ENCODE measurements at places on chromosomes 5 and 9. TPM values are rescaled to one million over a fixed set of nuclear protein-coding genes. Genes with fewer than 3 reads are reported as not detected.
A peak's percentile ranks its signal among the peaks of the same experiment; 100 is the strongest.

The SPINK5 gene
- total RNA-seq = 19.8 TPM

The F2R gene
- 35.8 TPM for total RNA-seq

GRCh38 chr5:169333518-169333917 is 32.6 kb upstream of the SLIT3 start:
- H3K4me1 ChIP-seq = peaks cover 5% of the 10 kb centered on the region
- H3K4me3 ChIP-seq = no peak overlapping the region
- H3K27me3 ChIP-seq = peaks cover 22% of the 10 kb centered on the region
- no peak overlapping the region for H3K27ac ChIP-seq

DNA sequence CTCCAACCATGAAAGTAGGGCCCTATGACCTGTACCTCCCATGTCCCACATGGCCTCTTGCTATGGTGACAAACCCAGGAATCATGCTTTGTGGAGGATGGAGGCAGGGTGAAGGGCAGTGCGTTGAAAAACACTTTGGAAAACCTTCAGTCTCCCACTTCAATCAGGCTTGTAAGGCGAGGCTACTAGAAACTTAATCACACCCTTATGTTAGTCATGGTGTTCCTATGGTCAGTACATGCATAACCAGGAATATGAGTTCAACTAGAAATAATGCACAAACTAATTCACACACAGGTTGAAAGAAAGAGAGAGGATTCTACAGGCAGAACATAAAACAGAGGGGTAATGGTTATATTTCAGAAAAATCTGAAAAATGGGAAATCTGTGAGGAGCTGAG is 601.1 kb downstream of the KCTD16 start:
- no peaks in the 10 kb centered on the region for H3K4me1 ChIP-seq
- DNase-seq = no peak
- H3K27ac ChIP-seq = no peak overlapping the region
- H3K36me3 ChIP-seq = no peaks in the 10 kb centered on the region

DNA sequence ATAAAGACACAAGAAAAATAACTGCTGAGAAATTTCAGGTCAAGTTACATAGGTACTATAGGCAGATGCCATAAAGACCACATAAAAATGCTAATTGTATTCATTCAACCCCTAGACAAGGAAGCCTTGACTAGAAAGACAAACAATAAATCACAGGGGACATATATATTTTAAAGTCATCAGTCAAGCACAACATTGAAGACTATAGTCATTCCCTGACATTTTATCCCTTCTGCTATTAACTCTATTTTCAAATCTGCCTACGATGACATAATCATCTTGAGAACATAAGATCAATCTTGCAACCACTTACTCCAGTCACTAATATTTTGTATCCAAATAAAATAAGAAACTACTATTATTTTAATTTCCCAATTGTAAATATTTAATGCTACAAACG is 38.3 kb downstream of the FAM13B start:
- no peaks in the 10 kb centered on the region for H3K27me3 ChIP-seq
- H3K36me3 ChIP-seq = peaks cover 21% of the 10 kb centered on the region
- H3K4me3 ChIP-seq = no peak overlapping the region
- H3K4me1 ChIP-seq = peaks cover 28% of the 10 kb centered on the region

The PRDM9 gene
- not detected for total RNA-seq

- peaks cover 43% of the 10 kb centered on the region for H3K36me3 ChIP-seq
- H3K27me3 ChIP-seq = no peaks in the 10 kb centered on the region
- H3K27ac ChIP-seq = no peak overlapping the region
- no peak for DNase-seq
Measured at GRCh38 chr5:81980598-81981260, 8.9 kb downstream of the ATG10 start.

- H3K4me1 ChIP-seq = peaks cover 71% of the 10 kb centered on the region
- H3K27ac ChIP-seq = peak overlapping the region; percentile 3
- no peak overlapping the region for H3K4me3 ChIP-seq
- no peaks in the 10 kb centered on the region for H3K27me3 ChIP-seq
- no peaks in the 10 kb centered on the region for H3K36me3 ChIP-seq
Measured at GRCh38 chr5:82859451-82860140, 217.6 kb downstream of the TMEM167A start.

The TAS2R1 gene
- total RNA-seq = not detected

The HTR4 gene
- total RNA-seq = 0.27 TPM

The CCDC69 gene
- 5.5 TPM for total RNA-seq

DNA sequence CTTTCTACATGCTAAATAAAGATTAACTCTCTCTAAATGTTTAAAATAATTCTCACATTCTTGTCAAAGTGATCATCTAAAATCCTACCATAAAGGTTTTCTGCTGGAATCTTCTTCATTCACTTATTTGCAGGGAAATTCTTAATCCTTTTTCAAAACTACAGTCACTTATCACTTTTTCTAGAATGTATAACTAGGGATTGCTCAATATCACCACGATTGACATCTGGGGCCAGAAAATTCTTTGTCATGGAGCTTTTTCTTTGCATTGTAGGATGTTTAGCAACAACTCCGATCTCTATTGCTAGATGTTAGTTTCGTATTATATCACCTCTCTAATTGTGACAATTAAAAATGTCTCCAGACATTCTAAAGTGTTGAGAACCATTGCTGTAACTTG is 344.9 kb upstream of the PIK3R1 start:
- DNase-seq = no peak
- no peaks in the 10 kb centered on the region for H3K27me3 ChIP-seq
- no peaks in the 10 kb centered on the region for H3K36me3 ChIP-seq
- H3K27ac ChIP-seq = no peak overlapping the region
- H3K4me1 ChIP-seq = peaks cover 4% of the 10 kb centered on the region

The FRRS1L gene
- 14.4 TPM for total RNA-seq

DNA sequence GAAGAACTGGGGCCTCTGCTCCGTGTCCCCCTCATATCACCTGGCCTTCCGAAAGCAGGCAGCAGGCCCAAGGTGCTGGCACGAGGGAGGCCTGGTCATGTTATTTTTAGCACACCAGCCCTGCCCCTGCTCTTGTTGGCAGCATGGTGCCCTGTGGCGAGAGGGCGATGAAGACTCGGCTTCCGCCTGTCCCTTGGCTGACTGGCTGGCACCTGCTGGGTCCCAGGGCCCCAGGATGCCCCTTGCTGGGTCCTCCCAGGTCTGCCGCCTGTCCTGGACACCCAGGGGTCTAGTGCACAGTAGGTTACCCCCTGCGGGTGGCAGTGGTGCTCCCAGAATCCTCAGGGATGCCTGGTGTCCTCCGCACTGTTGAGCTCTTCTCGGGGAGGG is 77.0 kb downstream of the RXRA start:
- H3K27me3 ChIP-seq = no peaks in the 10 kb centered on the region
- no peaks in the 10 kb centered on the region for H3K36me3 ChIP-seq
- peaks cover 36% of the 10 kb centered on the region for H3K4me1 ChIP-seq
- H3K4me3 ChIP-seq = no peak overlapping the region
- no peak overlapping the region for H3K27ac ChIP-seq
- no peak for DNase-seq

DNA sequence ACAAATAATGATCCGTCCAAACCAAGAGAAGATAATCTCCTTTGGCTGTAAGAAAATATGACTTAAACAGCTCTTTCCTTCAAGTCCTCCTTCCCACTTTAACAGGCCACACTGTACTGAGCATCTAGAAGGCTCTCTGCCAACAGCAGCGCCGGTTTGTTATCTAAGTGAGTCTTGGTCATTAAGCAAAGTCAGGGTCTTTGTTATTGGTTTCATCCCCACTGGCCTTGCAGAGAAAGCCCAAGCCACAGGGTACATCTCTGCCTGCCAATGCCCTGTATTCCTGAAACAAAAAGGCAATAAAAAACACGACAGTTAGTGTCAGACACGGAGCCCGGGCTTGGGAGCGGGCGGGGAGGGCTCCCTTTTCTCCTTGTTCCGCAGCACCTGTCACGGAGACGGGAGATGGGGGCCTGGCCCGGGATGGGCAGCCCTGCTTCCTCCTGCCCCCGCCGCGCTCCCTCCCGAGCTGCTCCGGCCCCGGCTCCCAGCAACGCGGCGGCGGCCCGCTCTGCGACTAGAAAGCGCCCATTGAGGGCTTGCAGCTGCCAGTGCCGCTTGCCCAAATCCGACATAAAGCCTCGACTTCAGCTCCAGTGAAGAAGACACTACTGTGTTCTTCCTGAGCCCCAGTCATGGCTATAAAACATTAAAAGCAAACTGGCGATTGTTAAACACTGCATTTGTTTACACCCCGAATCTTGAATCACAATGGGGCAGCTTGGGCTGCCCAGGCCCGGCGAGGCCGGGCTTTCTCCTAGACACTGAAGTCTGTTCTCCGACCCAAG is 28.1 kb upstream of the PIK3R1 start:
- no peak overlapping the region for H3K27ac ChIP-seq
- H3K36me3 ChIP-seq = no peaks in the 10 kb centered on the region
- H3K27me3 ChIP-seq = peaks cover 6% of the 10 kb centered on the region
- DNase-seq = peak; percentile 49
- H3K4me3 ChIP-seq = peak overlapping the region; percentile 51

DNA sequence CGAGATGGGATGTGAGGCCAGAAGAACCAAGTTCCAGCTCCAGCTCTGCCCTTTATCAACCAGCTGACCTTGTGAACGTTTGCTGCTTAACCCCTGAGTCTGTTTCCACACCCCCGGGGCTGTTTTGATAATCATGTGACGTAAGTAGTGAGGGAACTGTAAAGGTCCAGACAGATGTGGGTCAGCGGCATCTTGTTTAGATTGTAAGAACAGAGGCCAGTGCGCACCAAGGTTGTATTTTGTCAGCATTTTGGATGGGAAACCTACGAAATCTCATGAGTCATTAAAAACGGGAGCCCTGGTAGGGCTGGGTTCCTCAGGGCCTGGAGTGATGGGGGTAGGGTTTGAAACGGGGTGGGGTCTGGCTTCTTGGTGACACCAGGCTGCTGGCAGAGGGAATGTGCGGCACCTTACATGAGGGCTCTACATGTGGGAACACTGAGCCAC is 13.8 kb upstream of the COL15A1 start:
- no peak for DNase-seq
- H3K36me3 ChIP-seq = no peaks in the 10 kb centered on the region
- H3K27ac ChIP-seq = peak overlapping the region; percentile 90

GRCh38 chr5:110038297-110038997 is 348.7 kb downstream of the MAN2A1 start:
- no peak overlapping the region for H3K27ac ChIP-seq
- H3K36me3 ChIP-seq = peaks cover 11% of the 10 kb centered on the region
- no peak for DNase-seq
- no peak overlapping the region for H3K4me3 ChIP-seq
- peaks cover 2% of the 10 kb centered on the region for H3K4me1 ChIP-seq

The LRSAM1 gene
- total RNA-seq = 27.1 TPM

- DNase-seq = no peak
- no peak overlapping the region for H3K4me3 ChIP-seq
- no peak overlapping the region for H3K27ac ChIP-seq
- H3K4me1 ChIP-seq = peaks cover 8% of the 10 kb centered on the region
- H3K36me3 ChIP-seq = no peaks in the 10 kb centered on the region
Measured at GRCh38 chr9:35771943-35772342, 17.9 kb upstream of the MSMP start.

DNA sequence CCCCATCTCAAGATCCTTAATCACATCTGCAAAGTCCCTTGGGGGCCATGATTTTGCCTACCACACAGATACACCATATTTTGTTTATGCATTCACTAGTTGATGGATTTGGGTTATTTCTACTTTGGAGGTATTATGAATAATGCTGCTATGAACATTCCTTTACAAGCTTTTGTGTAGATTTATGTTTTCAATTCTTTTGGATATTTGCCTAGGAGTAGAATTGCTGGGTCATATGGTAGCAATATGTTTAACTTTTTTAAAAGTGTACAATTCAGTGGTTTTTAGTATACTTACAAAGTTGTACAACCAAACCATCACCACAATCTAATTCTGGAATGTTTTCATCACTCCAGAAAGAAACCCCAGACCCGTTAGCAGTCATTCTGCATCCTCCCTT is 7.8 kb upstream of the ANP32B start:
- peaks cover 1% of the 10 kb centered on the region for H3K36me3 ChIP-seq
- no peak overlapping the region for H3K27ac ChIP-seq
- H3K4me1 ChIP-seq = peaks cover 5% of the 10 kb centered on the region
- peaks cover 24% of the 10 kb centered on the region for H3K27me3 ChIP-seq
- DNase-seq = no peak

The PRELID2 gene
- 23.0 TPM for total RNA-seq

The INSL4 gene
- total RNA-seq = not detected

DNA sequence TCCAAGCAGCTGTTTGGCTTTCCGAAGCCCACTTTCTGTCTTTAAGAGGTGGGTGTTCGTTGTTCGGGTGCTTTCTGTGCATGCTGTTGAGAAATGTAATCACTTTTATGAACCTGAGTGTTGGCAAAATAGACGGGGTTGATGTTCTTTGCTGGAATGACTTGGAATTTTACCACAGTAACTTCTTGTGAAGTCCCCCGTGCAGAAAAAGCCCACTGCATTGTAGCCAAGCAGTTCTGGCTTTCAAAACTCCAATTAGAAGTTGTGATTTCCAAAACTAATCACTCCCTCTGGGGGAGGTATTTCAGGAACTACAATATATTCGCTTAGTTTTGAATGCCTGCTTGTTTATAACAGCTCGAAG is 111.1 kb downstream of the PAM start:
- no peak for DNase-seq
- peak overlapping the region; percentile 73 for H3K4me3 ChIP-seq
- no peaks in the 10 kb centered on the region for H3K27me3 ChIP-seq
- H3K27ac ChIP-seq = peak overlapping the region; percentile 44
- peaks cover 10% of the 10 kb centered on the region for H3K36me3 ChIP-seq

The TTLL11 gene
- 4.8 TPM for total RNA-seq

GRCh38 chr9:137551264-137552021 is at the start of gene MRPL41:
MRPL41 (plus strand) TSS chr9:137551879; CDS start chr9:137552082, 203 bp downstream.
- H3K4me3 ChIP-seq = peak within 1 kb of the TSS; percentile 74
- H3K36me3 ChIP-seq = peaks cover 15% of the 10 kb centered on the region
- no peaks in the 10 kb centered on the region for H3K27me3 ChIP-seq
- peak; percentile 89 for DNase-seq

The APBA1 gene
- total RNA-seq = 18.4 TPM

- no peaks in the 10 kb centered on the region for H3K36me3 ChIP-seq
- H3K27ac ChIP-seq = no peak overlapping the region
- peaks cover 10% of the 10 kb centered on the region for H3K4me1 ChIP-seq
- H3K4me3 ChIP-seq = no peak overlapping the region
- no peak for DNase-seq
Measured at GRCh38 chr5:143442385-143442784, 38.9 kb upstream of the NR3C1 start.

The BTNL3 gene
- total RNA-seq = not detected

- H3K4me1 ChIP-seq = no peaks in the 10 kb centered on the region
- no peaks in the 10 kb centered on the region for H3K36me3 ChIP-seq
- H3K27ac ChIP-seq = no peak overlapping the region
- DNase-seq = no peak
- no peaks in the 10 kb centered on the region for H3K27me3 ChIP-seq
Measured at GRCh38 chr5:88085462-88085861, 183.2 kb downstream of the TMEM161B start.
